NCI-H2081 (cell line): ENCODE measurements at places on chromosomes 5 and 9.

DNA sequence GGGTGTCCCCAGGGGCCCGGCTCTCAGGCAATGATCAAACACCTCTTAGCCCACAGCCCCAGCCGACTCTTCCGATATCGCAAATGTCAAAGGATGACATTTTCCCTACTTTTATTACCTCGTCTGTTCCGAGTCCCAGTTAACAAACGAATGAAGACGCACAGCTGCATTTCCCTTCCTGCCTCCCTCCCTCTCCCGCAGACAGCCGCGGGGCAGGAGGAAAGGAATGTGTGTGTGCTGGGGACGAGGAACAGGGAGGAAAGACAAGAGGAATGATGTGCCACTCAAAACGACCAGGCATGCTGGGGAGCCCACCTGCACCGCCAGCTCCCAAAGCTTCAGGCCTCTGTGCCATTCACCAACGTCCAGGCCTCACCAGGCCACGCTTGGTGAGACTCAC is 125.9 kb upstream of the SARDH start:
- no peak for DNase-seq

- DNase-seq = no peak
Observed at GRCh38 chr5:45691656-45692055, 4.5 kb downstream of the HCN1 start.

GRCh38 chr5:115842089-115842935 is 577 bp downstream of the AP3S1 start:
- peak; percentile 66 for DNase-seq

DNA sequence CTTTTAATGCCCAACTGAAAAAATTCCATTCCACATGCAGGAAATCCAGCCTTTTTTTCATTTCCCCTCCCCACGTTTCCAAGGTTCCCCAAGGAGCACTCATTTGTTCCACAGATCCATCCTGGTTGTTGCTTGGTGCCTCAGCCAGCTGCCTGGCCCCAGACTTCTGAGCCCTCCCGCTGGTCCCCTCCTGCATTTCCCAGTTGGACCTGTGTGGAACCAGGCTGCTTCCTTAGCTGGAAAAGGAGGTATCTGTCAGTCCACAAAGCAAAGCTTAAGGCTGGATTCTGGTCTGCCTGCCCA is 44.8 kb downstream of the ANGPTL2 start:
- no peak for DNase-seq

DNA sequence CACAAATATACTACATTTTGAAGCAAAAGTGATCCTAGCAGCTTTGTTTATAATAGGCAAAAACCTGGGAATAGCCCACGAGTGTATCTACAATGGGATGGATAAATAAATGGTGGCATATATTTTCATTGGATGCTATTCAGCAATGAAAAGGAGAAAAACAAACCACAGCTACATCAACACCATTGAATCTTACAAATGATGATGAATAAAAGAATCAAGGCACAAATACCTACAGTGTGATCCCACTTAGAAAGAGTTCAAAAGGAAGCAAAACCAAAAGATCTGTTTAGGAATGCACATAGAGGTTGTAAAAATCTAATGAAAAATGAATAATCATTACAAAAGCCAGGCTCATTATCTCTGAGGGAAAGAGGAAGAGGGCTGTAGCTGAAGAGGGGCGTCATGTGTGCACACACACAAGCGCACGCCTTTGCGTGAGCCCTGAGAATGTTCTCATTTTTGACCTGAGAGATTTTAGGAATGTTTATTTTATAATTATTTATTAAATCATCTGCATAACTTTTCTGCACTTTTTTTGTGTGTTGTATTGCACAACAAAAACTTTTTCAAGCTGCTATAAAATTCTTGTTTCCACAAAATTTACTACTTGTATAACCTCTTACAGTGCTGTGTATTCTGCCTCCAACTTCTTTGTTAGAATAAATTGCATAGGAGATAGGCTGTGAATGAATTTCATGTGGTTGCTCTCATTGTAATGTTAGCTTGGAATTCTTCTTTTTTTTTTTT is 5.9 kb upstream of the RHOBTB3 start:
- no peak for DNase-seq

- DNase-seq = no peak
Observed at GRCh38 chr5:187042-187431, 4.3 kb upstream of the LRRC14B start.

DNA sequence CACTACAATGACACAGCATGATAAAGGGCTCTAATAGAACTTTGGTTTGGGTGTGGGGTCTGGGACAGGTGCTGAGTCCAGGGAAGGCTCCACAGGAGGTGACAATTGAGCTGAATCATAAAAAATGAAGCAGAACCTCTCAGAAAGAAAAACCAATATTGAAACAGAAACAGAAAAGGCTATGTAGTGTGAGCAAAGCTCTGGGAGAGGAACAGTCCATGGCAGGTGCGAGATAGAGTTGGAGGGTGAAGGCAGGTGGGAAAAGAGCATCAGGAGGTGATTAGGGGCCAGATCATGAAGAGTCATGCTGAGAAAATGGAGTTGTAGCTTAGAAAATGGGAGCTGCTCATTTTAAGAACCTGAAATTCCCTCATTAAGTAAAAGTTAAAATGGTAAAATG is 164.9 kb downstream of the KCTD16 start:
- DNase-seq = peak; percentile 84

- DNase-seq = no peak
Observed at GRCh38 chr5:16903480-16904300, 32.4 kb downstream of the MYO10 start.

GRCh38 chr9:83520292-83520691 is 17.9 kb downstream of the FRMD3 start:
- DNase-seq = no peak

GRCh38 chr5:109676920-109677319 is 12.8 kb upstream of the MAN2A1 start:
- DNase-seq = no peak

- no peak for DNase-seq
Observed at GRCh38 chr9:35186524-35186923, 24.7 kb downstream of the UNC13B start.

DNA sequence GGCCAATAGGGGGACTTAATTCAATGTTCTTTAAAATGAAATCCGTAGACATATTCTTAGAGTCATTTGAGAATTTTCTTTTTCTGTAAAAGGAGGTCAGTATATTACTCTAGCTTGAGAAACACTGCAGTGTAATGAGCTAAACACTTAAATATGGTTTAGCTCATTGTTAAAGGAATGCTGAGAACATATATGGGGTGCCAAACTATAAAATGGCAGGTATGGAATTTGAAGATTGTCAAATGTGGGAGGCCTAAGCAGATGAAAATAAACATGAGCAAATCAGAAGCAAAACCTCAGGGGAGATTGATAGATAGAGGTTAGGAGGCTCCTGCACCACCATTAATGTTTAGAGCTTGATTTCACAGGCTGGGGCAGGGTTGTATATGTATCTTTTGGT is 57.9 kb downstream of the STX17 start:
- no peak for DNase-seq

DNA sequence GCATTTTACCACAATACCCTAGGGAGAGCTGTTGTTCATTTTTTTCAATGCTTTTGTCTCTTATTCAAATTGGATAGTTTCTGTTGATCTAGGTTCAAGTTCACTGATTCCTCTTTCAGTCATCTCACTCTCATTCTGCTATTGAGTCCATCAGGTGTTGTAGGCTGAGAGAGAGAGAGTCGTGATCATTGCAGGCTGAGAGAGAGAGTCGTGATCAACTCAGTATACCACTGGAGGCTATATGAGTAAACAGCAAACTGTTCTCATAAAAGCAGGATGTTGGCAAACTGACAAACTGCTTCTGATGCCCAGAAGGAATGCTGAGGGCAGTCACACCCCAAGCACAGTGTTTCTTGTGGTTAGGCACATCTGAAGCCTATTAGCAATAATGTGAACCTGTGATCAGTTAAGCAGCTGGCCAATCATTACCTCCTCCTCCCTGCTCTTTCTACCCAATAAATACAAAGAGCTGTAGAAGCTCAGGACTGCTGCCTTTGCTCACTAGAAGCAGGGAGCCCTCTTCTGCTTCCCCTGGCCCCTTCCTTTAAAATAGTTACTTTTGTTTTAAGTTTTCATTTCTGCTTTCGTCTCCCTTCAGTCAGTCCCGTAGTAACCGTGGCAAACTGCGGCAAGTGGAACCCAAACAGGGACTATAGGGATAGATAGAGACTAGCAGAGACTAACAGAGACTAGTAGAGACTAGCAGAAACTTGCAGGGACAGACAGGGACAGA is 476.1 kb upstream of the ACO1 start:
- DNase-seq = peak; percentile 38

GRCh38 chr9:129264388-129264787 is 86.3 kb upstream of the IER5L start:
- DNase-seq = no peak

DNA sequence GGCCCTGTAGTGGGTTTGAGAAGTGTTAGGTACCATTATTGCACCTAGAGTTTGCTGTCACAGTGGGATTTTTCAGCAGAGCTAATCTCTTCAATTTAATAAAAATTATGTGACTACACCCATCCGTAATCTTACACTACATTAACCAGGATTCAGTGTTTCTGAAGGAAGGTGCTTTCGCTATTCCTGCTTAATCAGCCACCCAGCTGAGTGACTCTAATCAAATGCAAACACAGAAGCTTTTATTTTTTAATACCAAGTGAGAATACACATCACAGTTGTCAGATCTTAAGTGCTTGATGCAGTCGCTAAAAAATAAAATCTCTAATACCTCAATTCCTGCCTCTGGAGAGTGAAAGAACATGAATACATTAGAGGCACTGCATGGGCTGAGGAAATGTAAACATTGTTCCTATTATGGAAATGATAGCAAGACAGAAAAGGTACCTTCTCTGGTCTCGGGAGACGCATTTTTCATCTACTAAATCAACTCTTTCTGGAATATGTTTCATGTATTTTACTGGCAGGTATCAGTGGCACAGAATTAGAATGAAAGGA is 125.7 kb downstream of the SEMA6A start:
- peak; percentile 61 for DNase-seq

GRCh38 chr5:82356021-82356420 is 77.9 kb upstream of the RPS23 start:
- no peak for DNase-seq

DNA sequence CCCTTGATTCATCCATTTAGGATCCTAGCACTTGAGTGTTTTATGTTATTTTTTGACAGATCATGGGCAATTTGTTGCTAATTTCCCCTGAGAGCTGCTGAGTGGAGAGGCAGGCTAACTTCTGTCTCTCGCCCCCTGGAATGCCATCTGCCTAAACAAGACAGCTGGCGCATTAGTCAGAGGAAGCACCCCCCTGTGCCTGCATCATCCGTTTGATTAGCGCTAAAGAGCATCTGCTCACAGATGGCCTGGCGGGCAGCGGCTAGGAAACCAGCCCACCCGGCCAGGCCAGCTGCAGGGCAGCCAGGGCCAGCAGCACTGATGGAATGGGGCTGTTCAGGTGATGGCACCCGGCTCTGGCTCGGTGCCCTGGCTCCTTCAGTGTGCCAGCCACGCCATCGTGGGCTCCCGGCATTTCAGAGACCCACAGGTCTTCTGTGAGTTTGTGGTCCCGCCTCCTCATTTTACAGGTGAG is 22.9 kb upstream of the ASS1 start:
- peak; percentile 75 for DNase-seq

- no peak for DNase-seq
Observed at GRCh38 chr9:37398464-37399025, 24.0 kb upstream of the GRHPR start.

DNA sequence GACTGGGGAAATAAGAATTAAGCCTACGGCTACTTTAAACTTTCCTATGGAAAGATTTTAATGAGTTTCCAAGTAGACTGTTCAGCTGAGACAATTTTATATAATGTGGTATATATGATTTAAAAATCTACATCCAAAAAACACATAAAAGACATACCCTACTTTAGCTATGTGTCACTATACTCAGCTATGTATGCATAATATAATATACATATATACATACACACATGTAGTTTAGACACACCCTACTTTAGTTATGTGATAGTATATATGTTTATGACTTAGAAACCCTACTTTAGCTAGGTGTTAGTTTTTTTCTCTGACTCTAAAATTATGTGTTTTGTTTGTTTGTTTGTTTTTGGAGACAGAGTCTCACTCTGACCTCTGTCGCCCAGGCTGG is 100.5 kb upstream of the DAB2 start:
- DNase-seq = no peak

DNA sequence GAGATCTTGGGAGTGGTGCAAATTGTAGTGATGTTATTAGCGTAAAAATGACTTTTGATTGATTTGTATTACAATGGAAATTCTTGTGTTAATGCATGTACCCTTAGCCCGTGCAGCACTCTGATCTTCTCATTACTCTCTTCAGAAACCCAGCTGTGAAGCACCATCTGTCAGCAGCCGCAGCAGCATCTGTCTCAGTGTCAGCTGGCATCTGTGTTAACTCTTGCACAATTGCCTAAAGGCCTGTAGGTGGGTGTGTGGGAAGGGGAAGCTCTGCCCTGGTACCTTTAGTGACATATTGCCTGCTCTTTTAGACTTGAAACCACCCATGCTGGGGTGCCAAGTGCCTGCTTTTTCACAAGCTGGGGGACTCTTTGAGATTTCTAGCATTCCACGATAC is 101.3 kb downstream of the FBXL7 start:
- no peak for DNase-seq

DNA sequence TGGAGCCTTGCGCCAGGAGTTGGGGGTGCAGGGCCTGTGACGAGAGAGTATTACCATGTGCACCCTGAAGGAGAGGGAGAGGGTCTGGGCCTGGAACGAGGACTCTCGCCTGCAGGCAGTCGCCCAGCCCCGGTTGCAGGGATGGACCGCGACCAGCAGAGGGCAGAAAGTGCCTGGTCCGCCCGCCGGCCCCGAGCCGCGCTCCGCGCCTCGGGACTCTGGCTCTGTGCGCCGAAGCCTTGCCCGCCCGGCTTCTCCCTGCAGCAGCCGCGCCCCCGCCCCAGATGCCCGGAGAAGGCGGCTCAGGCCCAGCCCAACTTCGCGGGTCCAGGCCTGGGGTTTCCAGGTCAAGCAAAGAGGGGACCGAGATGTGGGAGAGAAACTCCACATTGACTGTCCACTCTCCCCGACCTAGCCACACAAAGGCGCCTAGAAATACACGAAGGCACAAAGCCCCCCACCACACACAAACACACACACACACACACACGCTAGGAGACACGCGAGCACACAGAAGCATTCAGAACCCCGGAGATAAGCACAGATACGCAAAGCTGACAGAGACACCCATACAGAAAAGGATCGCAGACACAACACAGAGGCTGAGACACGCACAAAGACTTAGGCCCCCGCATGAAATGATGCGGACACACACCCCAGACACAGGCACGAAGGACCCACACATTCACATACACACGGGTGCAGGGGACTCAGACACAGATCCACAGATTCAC is 2.0 kb upstream of the LMX1B start:
- DNase-seq = peak; percentile 60

GRCh38 chr5:109453251-109453650 is 43.5 kb upstream of the PJA2 start:
- no peak for DNase-seq
